Temporal lobe (tissue), 4 donors: ENCODE measurements at places on chromosomes 3 and 15. TPM values are rescaled to one million over a fixed set of nuclear protein-coding genes. Genes with fewer than 3 reads are reported as not detected.

CNTN3 gene
- total RNA-seq: 28.3 TPM

DYNLT2B gene
- total RNA-seq: 8.6 TPM

P2RY13 gene
- 1.5 TPM for total RNA-seq

SGO1 gene
- 2.0 TPM for total RNA-seq

SLC2A2 gene
- total RNA-seq: not detected

RFT1 gene
- total RNA-seq: 5.9 TPM

NR1I2 gene
- 0.74 TPM for total RNA-seq

CASR gene
- not detected for total RNA-seq

SAMD7 gene
- not detected for total RNA-seq

TMIE gene
- 2.0 TPM for total RNA-seq

SMCO1 gene
- total RNA-seq: not detected

NTRK3 gene
- total RNA-seq: 50.9 TPM
